DND-41 (cell line): ENCODE measurements at places on chromosomes 12 and 14.

DNA sequence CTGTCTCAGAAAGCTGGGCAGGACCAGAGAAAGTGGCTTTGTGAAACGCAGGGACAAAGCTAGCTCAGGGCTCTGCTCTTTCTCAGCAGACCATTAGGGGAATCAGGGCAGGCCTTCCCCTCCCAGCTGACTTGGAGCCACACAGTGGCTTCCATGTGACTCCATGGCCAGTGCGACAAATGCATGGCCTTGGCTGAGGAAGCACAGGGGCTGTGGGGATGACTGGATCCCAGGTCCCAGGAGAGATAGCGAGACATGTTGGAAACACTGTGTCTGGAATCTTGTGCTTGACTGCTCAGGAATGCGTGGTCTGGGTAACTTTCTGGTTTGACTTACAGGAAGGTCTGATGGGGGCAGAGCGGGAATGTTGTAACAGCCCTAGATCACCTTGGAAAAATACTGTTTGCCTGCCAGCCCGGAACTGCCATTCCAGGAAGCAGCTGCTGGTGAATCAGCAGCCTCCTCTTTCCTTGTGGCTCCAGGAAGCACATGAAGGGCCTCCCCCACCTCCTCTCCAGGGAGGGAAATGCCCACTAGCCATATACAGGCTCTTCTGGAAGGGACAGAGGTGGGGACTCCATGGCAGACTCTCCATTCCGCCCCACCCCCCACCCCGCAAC is 133.5 kb upstream of the HIF1A start:
- DNase-seq = no peak

GRCh38 chr14:24365600-24366412 is 2.2 kb upstream of the NFATC4 start:
- peak; percentile 21 for DNase-seq

- DNase-seq = no peak
These were observed 16.8 kb upstream of the SNX6 start for GRCh38 chr14:34646570-34647255.

- no peak for DNase-seq
These were observed 3.3 kb upstream of the APPL2 start for GRCh38 chr12:105239304-105239703.

GRCh38 chr12:101298426-101298825 is 18.5 kb downstream of the UTP20 start:
- DNase-seq = no peak
